A172 (cell line): ENCODE measurements at places on chromosomes 4 and X.
A peak's percentile ranks its signal among the peaks of the same experiment; 100 is the strongest.

GRCh38 chr4:7187168-7187535 lies 5.2 kb upstream of the SORCS2 start:
- DNase-seq, result no peak

- DNase-seq, result no peak
Observed at GRCh38 chr4:180423712-180424057, 1819.5 kb upstream of the TENM3 start.

DNA sequence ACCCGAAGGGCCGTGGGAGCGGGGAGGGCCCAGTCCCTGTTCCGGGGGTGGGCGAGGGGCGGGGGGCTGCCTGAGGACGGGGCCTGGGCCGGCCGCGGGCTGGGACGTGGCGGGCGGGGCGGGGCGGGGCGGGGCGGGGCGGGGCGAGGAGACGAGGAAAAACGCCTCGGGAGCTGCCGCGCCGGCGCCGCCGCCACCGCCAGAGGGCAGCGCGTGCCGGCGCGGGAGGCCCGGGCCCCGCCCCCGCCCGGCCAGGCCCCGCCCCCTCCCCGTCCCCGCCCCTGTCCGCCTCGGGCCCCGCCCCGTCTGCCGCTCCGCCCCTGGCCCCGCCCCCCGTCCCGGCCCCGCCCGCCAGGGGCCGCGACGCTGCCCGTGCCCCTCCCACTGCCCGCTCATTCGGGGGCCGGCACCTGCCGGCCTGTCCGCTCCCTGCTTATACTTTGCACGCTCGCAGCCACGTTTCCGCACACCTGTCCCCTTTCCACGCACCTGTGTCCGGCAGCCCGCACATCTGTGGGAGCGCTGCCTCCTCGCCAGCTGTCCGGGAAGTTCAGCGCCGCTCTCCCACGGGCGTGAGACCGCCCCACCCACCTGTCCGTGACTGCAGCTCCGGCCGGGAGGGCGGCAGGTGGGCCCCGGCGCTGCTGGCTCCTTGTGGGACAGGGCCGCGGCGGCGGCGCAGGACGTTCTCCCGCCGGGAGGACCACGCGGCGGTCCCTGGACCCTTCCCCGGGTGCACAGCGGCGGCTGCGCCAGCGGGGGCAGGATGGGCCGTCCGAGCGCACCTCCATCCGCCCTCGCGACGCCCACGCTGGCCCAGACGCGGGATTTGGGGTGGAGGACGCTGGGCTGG lies 1.7 kb upstream of the FGFRL1 start:
- DNase-seq, result no peak

GRCh38 chrX:7154041-7154597 lies 6.2 kb upstream of the PUDP start:
- DNase-seq, result no peak

DNA sequence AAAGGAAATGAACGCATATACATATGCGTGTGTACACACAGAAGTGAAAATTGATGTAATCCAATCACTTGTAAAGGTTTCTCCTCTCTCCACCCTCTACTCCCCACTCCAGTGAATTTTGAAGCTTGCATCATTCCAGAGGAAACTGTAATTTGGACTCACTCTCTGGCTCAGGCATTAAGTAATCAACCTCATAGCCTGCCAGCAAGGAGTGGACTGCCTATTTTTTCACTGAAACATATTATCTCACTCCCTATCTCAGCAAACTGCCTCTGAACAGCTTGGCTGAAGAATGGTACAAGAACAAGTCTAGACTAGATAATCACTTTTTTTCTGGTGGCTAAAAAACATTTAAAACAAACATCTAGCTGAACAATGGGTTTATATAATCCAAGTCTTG lies 124.2 kb downstream of the C4orf51 start:
- DNase-seq, result peak; percentile 44

DNA sequence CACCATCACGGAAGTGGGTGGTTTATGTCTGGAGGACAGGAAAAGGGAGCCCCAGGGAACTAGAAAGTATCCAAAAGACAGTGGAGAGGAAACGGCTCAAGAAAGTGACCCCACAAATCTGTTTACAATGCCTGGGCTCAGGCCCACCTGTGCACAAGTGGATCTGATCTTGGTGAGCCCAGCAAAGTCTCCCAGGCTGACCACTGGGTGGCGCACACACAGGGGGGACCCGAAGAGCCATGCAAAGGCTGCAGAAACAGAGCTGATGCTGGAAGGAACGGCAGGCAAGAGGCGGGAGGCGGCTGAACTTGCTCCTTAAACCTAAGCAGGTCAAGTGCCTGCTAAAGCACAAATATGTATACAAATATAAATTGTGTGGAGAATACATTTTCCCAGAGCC lies 9.6 kb downstream of the HAUS7 start:
- peak; percentile 40 for DNase-seq

- no peak for DNase-seq
Observed at GRCh38 chr4:176032454-176032853, 33.2 kb upstream of the WDR17 start.

GRCh38 chr4:153579872-153580271 lies 104.2 kb upstream of the TLR2 start:
- DNase-seq, result no peak

- DNase-seq, result no peak
Observed at GRCh38 chrX:134416087-134416486, 43.9 kb upstream of the HPRT1 start.

DNA sequence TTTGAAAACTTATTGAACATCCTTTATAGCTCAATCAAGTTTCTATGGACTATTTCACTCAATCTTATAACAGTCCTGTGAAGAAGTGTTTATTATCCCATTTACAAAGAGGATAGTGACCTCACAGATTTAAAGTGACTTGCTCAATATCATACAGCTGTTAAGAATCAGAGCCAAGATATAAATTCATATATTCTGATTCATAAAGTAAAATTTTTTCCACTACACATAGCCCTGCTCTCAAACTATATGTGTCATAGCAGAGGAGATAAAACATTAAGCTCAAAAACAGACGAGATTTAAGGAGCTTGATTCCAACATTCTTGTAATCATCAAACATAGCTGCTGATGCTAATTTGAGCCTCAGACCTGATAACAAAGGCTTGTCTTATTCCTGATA lies 226.8 kb downstream of the CAMK2D start:
- DNase-seq, result no peak

DNA sequence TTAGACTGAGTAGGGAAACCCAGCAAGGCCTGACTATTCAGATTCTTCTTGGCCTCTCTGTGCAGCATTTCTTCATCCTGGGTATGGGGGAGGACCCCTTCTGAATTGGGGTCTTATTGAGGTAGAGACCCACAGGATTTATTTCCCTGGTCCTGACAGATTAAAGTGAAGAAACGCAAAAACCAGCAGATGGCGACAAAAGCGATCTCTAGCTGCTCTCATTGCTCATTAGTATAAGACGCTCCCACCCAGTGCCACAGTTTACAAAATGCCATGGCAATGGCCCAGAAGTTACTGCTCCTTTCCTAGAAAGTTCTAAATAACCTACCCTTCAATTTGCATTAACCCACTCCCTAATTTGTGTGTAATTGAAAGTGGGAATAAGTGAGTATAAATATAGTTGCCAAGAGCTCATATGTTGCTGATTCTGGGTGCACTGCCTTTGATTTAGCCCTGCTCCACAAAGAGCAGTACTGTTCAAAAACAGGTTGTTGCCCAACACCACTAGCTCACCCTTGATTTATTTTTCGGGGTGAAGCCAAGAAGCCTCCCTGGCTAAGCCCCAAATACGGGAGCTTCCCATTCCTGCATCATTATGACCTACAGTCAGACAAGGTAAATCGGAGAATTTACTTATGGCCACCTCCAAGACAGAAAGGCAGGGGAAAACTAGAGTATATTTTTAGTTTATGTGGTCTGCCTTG lies 3.7 kb upstream of the BEX4 start:
- peak; percentile 2 for DNase-seq

DNA sequence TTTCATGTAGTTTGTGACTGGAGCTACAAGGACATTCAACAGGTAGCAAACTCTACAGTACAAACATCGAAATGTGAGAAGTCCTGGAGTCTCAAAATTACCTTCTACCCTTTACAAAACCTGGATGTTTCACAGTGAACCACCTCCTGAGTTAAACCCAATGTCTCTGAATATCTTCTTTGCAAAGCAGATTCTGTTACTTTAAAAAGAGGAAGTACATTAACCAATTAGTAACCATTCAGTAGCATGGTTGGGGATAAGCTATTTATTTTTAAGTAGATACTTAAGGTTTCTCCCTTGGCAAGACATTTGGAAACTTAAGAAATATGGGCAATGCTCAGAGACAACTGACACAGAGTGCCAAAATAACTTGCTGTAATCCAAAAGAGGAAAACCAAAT lies 371.9 kb upstream of the NWD2 start:
- DNase-seq, result no peak

DNA sequence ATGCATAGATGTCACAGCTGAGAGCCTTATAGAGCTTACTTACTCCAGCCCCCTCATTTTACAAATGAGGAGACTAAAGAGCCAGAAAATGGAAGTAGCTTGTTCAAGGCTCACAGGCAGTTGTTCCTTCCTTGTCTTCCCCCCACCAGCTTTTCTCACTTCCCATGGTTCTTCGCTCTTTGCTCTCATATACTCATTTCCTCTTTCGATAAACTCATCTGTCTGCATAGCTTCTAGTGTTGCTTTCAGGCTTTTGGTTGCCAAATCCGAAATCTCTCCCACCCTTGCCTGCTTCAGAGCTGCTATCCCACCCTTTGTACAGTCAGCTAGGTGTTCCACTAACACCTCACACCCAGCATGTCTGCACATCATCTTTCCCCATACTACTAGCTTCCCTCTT lies 25.0 kb upstream of the GJB1 start:
- DNase-seq, result no peak

DNA sequence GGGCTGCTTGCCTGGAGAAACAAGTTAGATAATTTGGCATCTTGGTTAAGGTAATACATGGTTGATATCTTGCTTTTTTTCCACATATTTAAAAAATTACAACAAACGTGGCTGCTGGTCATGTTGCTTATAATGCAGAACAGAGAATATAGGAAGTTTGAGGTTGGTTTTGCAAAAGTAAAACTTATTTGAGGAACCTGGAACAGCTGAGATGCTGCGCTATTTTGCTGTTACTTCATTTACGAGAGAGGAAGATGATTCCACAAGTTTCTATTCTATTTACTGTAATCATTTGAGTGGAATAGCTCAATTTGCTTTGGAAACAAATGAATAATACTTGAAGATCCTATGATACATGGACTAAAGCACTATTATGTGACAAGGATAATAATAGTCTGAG lies 118.9 kb downstream of the TMA16 start:
- DNase-seq, result no peak

DNA sequence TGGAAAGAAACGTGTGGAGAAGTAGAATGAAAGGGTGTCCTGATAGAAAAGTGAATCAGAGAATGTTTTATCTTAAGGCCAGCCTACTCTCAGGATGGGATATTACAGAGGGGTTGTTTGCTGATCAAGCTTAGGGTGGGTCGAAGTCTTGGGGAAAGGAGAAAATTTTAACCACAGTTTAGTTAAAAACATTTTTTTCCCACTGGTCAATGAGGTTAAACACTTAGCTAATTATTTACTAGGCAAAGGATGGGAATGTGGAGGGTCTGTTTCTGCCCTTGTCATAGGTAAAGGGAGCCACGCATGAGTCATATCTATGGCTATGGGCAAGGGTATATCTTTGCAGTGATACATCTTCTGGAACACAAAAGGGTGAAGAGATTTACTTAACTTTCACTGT lies 16.1 kb upstream of the SULT1E1 start:
- no peak for DNase-seq

- DNase-seq, result no peak
Observed at GRCh38 chr4:102862747-102863146, 6.0 kb upstream of the CISD2 start.

- DNase-seq, result no peak
Observed at GRCh38 chr4:141074098-141074878, 59.0 kb downstream of the RNF150 start.

DNA sequence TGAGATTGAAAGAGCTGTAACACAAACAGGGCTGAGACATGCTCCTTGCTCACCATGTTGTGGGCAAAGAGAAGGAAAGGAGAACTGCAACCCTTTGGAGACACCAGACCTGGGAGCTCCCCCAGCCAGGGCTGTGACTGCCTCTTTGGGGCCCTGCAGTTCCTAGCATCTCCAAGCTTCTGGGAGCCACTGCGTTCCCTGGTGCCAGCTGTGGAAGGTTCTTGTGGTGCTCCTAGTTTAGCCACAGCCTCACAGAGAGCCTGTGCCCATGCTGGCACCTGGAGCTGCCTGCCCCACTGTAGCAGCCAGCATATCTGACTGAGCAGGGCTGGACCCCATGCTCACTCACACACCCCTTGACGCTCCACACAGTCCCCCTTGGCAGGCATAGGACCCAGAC lies 141.7 kb downstream of the PDHA2 start:
- no peak for DNase-seq

DNA sequence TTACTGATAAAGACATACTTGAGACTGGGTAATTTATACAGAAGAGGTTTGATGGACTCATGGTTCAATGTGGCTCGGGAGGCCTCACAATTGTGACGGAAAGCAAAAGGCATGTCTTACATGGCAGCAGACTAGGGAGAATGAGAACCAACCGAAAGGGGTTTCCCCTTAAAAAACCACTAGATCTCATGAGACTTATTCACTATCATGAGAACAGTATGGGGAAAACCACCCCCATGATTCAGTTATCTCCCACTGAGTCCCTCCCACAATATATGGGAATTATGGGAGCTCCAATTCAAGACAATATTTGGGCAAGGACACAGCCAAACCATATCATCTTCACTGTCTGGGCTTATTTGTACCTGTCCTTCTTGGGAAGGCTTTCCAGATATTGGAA lies 22.8 kb upstream of the MUC7 start:
- peak; percentile 6 for DNase-seq

- no peak for DNase-seq
Observed at GRCh38 chrX:110201799-110202198, 116.1 kb downstream of the AMMECR1 start.

GRCh38 chr4:37320513-37321235 lies 76.1 kb downstream of the NWD2 start:
- DNase-seq, result no peak

- no peak for DNase-seq
Observed at GRCh38 chr4:127194281-127194680, 438.5 kb upstream of the INTU start.

DNA sequence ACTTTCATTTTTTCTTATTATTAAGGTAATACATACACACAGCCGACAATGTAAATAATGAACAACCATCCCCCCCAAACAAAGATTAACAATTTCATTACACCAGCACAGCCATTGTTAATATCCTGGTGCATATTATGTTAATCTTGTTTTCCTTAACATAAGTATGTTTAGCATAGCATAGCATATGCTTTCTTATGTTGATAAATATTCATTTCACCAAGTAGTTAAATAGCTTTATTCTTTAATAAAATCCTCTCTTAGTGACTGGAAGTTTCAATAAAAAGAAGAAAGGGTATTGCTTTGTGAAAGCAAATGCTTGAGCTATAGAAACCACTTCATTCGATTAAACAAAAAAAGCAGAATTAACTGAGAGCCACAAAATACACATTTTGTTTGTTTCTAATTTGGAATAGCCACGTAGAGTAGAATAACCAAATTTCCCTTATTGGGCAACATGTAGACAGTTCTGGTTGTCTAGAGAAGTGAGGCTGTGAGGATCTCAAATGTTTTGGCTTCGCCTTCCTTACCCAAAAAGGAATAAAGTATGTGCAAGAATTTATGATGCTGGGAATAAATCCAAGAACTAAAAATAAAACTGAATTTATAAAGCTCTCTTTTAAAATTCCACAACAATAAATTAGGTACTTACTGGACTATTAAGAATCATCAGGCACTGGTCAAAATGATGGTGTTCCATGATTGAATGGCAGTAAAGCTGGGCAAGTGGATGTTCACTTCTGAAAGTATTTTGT lies 118.0 kb downstream of the PDE5A start:
- no peak for DNase-seq

- no peak for DNase-seq
Observed at GRCh38 chr4:111707491-111707890, 437.8 kb upstream of the FAM241A start.
